ENCODE measurements at places on chromosomes 2 and 18.

DNA sequence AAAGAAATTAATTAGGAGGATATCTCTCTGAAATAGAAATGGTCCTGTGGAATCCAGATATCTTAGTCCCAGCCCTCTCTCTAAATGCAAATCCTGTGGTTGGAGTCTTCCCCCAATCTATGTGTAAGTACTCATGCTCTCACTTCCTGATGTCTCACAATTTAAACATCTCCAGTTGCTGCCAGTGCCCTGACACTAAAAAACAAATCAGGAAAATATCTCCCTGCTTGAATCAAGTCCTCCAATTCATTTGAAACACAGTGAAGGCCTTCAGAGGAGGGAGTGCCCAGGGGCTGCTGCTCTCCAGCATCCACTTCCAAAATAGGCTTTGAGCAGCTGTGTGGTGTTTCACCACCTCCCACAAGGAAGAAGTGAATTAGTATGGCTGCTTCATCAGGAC is 413.8 kb downstream of the RAD51AP2 start:
- DNase-seq: no peak

GRCh38 chr2:63679252-63679855 is 90.6 kb downstream of the MDH1 start:
- no peak for DNase-seq

DNA sequence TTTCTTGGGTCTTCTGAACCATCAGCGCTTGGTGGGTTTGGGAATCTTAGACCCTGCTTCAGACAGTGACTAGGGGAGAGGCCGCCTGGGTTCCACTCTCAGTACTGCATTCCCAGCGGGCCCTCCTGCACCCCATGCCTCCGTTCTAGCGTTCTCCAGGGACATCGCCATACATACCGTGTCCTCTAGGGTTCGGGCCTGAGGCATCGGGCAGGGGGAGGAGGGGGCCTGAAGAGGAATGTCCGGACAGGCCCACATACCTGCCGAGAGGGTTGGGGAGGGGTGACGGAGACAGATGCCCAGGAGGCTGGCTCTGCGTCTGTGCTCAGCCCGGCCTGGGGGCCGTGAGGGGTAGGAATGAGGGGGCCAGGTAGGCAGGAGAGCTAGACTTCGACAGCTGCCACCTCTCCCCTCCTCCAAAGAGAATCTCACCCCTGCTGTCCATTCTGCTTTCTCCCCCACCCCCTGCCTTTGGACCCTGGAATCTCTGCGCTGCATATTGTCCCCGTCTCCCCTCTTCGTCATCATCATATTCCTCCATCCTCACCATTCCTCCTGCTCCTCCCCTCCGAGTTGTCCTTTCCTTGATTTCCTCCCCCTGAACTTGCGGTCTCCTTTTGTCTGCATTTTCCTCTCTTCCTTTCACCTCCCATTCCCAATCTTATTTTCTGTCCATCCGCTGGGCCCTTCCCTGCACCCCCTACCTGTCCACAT is 7.8 kb upstream of the WNT10A start:
- DNase-seq: no peak

GRCh38 chr18:31880186-31880898 is 62.6 kb downstream of the TRAPPC8 start:
- DNase-seq: no peak

DNA sequence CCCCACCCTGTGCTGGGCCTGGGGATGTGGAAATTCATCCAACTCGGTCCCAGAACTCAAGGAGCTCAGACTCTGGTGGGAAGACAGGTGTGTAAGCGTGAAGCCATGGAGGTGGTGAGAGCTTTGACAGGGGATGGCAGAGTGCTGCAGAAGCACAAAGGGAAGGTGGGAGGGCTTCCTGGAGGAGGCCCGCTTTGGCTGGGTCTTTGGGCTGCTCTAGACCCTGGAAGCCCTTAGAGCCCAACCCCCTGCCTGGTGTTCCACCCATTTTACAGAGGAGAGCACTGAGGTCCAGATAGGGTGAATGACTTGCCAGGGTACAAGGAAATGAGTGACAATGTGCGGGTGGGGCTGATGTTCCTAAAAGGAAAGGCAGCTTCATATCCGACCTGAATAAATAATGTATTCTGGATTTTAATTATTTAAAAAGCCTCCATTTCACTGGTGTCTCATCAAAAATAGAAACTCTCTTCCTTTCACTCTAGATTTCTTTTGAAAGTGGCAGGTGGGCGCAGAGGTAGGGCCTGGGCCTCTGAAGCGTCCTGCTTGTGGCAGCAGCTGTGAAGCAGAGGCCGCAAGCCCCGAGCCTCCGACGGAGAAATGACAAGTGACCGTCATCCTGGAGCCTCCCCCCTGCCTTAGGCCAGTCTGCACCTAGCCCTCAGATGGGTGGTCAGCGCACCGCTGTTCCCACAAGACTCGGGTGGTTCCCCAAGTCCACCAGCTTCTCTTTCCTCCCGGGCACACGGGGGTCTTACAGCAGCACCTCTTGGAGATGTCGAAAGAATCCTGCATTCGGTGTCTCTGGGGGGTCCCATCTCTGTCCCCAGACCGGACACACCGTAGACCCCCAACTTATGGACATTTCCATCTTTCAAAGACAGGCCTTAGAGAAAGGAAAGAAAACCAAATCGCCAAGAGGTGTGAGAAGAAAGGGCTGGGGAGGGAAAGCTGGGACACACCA is 71.0 kb upstream of the TAF1B start:
- DNase-seq: no peak

- no peak for DNase-seq
Observed at GRCh38 chr2:62204998-62205496, 9.1 kb downstream of the B3GNT2 start.

DNA sequence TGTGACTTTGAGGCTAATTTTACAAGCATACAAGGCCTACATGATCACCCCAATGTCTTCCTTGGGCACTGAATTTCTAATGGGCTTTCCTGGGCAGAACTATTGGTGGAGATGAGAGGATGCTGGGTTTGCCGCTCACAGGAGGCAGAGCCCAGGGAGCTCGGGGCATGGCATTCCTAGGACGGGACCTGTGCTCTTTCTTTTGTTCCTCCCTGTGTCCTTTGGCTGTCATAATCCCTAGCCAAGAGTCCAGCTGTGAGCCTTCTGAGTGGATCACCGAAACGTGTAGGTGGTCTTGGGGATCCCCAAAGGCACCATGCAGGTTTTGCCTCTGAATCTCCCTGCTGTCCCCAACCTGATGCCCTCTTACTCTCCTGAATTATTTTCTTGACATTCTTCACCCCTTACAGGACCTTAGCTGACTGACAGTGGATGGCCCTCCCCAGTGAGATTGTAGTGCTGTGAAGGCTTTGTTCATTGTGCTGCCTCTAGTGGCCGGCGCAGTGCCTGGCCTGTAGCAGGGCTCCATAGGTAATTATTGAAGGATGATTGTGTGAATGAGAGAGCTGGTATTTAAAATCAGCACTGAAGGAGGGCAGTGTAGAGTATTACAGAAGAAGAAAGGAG is 221.9 kb downstream of the ZNF407 start:
- DNase-seq: no peak
